Large intestine (tissue), 12 donors: ENCODE measurements at places on chromosomes 11 and 22.
A peak's percentile ranks its signal among the peaks of the same experiment; 100 is the strongest.

GRCh38 chr11:132909021-132909606 lies 623.2 kb downstream of the OPCML start:
- no peak for DNase-seq

DNA sequence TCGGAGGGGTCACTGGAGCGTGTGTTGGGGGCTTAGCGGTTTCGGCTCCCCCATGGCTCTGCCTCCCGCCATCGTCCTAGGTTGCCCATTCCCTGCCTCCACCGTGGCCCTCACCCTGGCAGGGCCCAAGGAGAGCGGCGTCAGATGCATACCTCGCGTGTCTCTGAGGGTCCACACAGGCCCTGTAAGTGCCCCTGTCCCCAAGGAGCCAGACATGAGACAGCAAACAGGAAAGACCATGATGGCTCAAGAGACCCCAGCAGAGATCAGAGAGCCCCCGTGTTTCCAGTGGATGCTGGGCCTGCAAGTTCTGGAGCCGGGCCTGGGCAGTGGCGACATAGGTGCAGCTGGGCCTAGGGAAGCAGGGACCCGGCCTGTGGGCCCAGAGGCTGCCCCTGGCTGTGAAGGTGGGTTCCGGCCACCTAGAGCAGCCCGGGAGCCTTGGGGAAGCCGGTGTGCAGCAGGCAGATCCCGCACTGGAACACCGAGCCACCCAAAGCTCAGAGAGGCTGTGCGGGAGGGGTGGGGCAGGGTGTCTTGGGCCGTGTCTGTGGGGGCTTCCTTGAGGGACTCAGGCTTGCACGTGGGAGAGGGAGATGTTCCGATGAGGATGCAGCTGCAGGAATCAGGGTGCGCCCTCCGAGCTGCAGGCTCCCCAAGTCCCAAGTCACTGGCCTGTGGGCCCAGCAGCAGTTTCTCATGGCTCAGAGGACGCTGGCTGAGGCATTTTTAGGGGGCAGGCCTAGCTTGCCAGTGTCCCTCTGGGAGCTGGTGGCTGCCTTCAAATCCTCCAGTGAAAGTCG lies 126.4 kb downstream of the KCNQ1OT1 start:
- DNase-seq, result no peak

DNA sequence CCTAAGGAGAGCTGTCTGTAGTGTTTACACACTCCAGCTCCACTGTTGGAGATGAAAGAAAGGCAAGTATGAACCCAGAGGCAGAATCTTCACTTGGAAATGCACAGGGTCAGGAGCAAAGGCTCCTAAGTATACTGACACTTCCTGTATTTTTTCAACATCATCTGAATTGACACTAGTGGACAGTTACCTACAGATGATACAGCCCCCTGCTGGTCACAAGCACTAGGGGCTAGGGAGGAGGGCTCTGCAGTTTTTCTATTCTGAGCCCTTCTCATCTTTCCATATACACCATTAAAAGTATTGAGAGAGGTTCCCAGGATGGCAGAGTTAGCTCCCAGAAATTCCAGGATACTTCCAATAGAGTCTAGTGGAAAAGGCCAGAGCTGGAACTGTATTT lies 290.3 kb upstream of the API5 start:
- no peak for DNase-seq

DNA sequence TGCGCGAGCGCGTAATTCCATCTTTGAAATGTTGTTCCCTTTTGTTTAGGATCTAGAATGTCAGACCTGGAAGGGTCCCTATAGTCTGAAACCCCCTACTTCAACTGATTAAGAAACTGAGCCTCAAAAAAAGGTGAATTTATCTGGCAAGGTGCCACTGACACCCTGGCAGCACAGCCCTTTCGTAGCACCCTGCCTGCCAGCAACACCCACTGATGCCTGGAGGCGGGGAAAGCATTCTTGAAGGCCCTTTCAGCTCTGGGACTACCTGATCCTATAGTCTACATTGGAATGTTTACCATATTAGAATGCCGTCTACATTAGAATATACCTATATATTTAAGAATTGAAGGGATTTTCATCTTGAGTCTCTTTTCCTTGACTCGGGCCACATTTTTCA lies 542.3 kb downstream of the BUD13 start:
- no peak for DNase-seq

DNA sequence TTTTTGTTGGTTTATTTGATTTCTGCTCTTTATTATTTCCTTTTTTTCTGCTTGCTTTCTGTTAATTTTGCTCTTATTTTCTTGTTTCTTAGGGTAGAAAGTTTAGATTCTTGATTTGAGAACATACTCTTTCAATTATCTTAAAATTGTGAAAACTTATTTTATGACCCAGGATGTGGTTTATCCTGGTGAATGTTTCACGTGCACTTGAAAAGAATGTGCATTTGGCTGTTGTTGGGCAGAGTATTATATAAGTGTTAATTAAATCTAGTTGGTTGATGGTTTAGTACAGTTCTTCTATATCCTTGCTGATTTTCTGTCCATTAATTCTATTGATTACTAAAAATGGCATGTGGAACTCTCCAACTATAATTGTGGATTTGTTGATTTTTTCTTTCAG lies 66.9 kb upstream of the NARS2 start:
- no peak for DNase-seq

DNA sequence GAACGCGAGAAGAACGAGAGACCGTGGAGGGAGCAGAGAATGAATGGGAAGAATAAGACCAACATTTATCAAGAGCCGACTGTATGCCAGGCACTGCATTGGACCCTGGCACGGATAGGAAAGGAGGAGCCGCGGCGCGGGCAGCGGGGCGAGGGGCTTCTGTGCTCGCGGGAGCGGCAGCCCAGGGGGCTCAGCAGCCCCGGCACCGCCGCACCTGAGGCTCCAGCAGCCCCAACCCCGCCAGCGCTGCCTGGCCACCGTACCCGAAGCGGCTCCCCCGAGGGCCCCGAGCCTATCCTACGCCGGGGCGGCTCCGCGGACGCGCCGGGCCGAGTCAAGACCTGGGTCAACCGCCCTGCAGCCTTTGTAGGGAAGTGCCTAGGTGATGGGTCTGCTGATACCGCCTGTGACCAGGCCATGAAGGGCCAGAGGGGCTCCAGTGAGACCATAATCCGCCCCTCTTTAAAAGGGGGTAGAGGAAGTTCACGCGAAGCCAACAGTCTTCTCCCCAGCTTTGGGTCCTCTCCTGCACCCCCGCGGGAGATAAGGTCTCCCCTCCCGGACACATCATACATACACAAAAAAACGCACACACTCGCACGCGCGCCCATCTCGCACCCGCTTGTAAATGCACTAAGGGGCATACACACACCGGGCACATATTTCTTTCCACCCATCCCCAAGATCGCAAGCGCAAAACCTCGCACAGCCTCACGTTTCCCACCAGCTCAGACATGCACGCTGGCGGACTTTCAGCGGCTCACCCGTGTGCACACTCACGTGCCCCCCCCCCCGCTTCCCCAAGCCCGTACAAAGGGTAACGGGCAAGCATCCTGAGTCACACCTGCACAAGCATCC lies 935 bp upstream of the RTN4RL2 start:
- DNase-seq, result peak; percentile 47
